Psoas muscle (tissue), 8 donors: ENCODE measurements at places on chromosomes 7 and 10. TPM values are rescaled to one million over a fixed set of nuclear protein-coding genes. Genes with fewer than 3 reads are reported as not detected.

DNA sequence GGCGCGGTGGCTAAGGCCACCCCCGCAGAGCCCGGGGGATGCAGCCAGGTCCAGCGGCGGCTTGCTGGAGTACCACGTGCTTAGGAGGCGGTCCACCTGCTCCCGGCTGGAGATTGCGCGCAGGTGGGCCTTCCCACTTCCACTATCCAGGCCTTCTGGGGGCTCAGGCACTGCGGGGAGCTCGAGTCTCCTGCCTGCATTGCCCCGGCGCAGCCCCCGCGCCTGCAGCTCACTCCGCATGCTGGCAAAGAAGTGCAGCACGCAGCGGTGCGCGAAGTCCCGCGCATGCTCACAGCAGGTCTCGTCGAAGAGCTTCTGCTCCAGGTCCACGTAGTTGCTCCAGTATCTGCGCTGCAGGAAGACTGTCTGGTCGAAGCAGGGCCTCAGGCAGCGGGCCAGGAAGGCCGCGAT, 5.8 kb downstream of the CALHM3 start:
- peak; percentile 54 for DNase-seq

DNA sequence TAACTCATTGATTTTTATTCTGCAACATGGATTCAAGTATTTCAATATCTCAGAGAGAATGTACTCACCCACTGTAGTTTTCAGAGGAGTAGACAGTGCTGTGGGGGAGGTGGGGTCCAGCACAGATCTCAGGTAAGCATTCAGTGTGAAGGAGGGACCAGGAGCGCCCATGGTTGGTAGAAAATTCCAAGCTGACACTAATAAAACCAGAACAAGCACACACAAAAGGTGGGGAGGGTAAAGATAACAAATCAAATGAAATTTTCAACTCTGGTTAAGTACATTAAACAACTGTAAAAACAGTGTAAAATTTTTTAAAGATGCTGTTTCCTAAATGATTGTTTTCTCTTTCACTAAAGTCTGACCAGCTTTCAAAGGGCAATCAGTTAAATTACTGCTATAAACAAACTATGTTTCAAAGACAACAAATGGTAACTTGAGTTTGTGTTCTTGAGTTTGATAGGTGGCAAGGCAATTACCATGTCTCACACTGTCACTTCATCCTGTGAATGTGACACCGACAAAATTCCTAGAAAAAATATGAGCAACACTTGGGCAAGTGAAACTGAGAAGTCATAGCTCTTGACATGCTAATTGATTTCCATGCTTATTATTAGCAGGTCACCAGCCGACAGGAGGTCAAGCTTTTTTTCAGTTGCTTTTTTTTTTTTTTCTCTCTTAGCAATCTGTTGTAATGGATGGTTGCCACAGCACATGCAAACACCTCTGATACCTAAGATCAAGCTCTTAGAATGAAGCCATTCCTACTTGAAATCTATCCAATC, 205.8 kb upstream of the SLC26A5 start:
- DNase-seq, result no peak

DNA sequence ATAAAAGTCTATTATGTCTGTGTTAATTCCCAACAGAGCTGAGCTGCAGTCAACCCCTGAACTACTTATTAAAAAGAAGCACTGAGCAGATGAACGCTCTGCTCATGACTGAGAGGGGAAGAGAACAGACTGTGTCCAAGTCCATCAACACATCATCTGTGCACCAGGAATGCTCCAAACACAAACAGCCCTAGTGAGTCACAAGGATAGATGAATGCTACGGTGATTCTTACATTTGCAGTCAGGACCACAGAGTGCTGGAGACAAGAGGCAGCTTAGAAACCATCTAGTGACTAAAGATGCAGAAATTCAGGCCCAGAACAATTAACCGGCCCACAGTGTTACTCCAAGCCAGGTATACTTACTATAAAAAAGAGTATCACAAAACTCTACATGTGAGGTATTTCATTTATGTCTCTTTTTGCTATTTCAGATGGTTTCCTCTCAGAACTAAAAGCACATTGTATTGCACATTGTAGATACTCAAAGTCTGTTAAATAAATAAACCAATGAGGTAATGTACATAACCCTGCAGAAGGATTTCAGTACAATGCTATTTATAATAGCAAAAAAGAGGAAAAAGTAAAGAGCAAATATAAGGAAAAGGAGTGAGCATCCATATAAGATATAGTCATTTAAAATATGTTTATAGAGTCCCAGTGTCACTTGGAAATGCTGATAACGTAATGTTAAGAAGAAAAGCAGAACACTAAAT, 159.2 kb downstream of the KCNMA1 start:
- no peak for DNase-seq

DNA sequence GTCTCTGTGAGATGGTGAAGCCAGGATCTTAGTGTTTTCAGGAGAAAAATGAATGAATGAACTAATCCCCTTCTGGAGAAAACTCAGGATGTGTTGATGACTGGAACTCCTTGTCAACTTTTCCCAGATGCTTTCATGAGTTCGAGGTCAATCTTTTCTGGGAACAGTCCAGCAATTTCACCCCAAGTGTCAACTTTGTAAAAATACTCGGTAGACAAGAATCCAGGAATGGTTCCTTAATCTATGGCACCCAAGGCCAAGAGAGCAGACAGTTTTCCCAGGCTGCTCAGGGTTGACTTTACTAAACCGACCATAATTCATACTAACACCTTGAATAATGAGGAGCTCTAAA, 31.1 kb upstream of the LYZL1 start:
- no peak for DNase-seq

- no peak for DNase-seq
Measured at GRCh38 chr7:109213081-109213480, 643.4 kb downstream of the DNAJB9 start.

- no peak for DNase-seq
Measured at GRCh38 chr7:138833596-138833995, 35.6 kb upstream of the ATP6V0A4 start.

DNA sequence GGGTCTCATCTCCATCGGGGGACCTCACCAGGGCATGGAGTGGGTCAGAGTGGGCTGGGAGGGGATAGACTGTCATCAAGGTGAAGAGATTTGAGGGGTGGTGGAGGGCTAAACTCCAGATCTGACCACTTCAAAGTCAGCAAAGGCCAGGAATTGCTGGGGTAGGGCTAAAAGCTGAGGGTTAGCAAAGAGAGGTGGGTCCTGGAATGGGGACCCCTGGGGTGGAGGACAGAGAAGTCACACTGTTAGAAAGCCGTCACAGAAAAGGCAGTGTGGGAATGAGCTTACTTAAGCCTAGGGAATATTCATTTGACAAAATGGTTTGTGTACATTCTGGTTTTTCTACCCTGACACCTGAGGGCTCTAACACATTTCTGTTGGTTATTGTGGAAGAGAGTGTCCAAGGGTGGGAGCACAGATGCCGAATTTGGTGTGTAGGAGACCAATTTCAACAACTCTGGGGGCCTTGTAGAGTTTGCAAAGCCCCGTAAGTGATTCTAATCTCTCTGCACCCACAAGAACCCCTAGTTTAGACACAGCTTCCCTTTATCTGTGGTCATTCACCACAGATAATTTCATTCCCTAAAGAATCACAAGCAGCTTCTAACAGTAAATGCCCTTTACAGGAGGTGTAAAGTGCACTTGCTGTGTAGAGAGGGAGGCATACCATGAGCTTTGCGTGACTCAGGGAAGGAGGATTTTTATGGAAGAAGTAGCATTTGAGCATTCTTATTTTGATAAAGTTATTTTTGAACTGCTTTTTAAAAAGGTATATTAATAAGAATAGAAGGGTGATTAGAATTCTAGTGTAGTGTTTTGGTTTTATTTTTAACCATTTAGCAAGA, 6.4 kb downstream of the FBH1 start:
- no peak for DNase-seq

GRCh38 chr10:133258818-133259601, 17.7 kb downstream of the ADAM8 start:
- peak; percentile 88 for DNase-seq

GRCh38 chr10:88274286-88274685, 308.8 kb downstream of the RNLS start:
- DNase-seq, result no peak

GRCh38 chr7:1018334-1018695, 26.0 kb upstream of the GPR146 start:
- peak; percentile 13 for DNase-seq

- DNase-seq, result no peak
Measured at GRCh38 chr7:102046373-102047117, 229.1 kb downstream of the CUX1 start.

- no peak for DNase-seq
Measured at GRCh38 chr10:84473136-84473535, 144.7 kb downstream of the CCSER2 start.

GRCh38 chr10:35192645-35193249, 66.1 kb downstream of the CREM start:
- no peak for DNase-seq

DNA sequence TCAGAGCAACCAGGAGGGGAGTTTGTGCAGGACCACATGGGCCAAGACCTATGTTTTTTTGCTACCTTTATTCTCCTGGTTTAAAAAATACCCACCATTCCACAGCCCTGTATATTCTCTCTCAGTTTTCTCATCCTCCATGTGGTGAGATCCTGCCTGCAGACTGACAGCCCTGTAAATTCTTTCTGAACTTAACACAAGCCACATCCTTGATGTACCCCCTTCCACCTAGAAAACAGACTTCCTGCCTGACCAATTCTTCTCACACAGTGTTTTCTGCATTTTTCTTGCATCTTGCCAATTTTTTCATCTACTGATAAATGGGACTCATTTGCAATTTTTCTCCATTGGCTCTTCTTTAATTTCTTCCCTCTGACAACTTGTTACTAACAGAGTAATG, 78.4 kb downstream of the INSYN2A start:
- DNase-seq, result no peak

DNA sequence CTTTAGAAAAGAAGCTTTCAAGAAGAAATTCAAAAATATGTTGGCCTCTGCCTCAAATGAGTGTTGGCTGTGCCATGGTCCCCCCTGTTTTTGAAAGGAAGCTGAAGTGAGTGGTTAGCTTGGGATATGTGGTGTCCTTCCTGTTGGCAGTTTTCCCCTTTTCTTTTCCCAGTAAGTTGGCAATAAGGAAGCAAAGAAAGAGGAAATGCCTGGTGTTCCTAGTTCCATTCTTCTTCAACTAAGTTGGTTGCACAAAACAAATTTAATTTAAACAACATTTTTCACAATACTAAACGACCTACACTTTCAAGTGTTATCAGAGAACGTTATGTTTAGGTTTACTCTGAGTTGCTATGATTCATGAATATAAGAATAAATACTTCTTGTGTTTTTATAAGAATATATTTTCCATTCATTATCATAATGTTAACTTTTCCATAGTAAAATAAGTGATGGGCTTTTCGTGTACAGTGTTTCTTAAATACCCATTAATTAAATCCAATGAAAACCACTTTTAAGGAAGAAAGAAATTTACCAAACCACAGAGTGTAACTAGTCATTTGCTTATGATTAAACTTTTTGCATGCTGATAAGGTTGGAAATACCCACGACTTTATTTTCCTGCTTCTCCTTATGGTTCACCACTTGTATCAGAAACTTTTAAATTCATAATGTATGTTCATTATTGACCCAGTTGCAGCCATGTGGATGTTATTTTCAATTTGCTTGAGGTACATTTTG, 7.7 kb downstream of the HDAC9 start:
- DNase-seq, result no peak

GRCh38 chr10:121417298-121417697, 180.9 kb downstream of the FGFR2 start:
- DNase-seq, result no peak

DNA sequence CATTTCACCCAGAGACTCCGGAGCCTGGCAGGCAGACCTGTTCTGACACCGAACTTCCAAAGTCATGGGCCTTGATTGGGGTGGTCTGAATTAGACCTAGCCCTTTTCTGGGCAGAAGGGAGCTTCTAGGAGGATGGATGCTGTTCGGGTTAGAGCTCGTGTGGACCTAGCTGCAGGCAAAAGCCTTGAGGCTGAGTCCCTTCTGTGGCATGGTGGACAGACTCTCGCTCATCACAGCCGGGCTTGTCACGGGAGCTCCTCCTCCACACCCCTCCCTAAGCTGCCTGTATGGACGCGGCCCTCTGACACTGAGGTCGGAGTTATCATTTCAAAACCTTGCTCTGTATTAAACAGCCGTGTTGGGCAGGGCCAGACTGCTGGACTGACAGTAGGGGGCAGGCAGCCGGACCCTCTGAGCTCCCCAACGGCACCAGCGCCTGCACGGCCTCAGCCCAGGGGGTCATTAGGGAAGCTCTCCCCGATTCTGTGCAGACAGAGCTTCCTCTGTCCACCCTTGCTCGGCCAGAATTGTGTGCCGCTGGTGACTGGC, 2.2 kb downstream of the IRF5 start:
- no peak for DNase-seq

DNA sequence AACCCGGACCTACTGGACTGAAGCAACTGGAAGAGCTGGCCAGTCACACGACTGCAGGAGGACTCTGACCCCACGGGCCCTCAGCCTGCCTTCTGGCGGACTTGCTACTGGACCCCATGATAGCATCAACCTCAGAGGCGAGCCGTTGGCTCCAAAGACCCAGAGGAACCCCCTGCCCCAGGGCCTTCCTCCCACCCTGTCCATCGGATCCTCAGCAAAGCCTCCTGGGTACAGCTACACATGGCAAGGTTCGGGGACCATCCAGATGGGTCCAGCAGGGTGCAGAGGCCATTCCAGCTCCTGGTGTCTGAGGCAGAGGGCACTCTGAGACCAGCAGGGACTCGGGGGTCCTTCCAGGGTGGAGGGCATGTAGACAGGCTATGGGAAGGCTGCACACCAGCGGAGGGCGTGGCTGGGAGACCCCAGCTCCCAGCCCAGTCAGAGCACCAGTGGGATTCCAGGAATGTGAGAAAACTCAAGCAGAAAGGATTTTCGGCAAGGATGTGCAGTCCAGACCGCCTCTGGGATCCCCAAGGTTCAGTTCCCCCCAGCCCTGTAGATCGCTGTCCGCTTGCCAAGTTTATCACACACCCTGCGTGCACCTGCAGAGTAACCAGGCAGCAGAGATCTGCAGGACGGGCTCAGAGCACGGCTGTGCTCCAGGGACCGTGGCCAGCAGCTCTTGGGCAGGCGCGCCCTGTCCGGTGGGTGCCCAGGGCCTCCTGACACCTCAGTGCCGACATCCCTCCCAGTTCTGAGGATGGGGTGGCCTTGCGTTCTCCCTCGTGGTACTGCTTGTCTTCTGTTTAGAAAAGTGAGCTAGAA, 89.8 kb upstream of the PPP2R2D start:
- DNase-seq, result no peak

- peak; percentile 93 for DNase-seq
Measured at GRCh38 chr10:24383681-24384106, 174.8 kb downstream of the KIAA1217 start.

The CUZD1 gene
- polyA plus RNA-seq, result 0.25 TPM

The CACNA2D1 gene
- polyA plus RNA-seq, result 10.2 TPM

The TAS2R41 gene
- not detected for polyA plus RNA-seq

The PIP gene
- not detected for polyA plus RNA-seq

The ZWINT gene
- polyA plus RNA-seq, result 0.49 TPM

The EIF5AL1 gene
- polyA plus RNA-seq, result 0.96 TPM

The PDCD4 gene
- 7.6 TPM for polyA plus RNA-seq

The SLC39A12 gene
- polyA plus RNA-seq, result not detected
